Endothelial cell of umbilical vein (primary cell): ENCODE measurements at places on chromosomes 12 and 14. TPM values are rescaled to one million over a fixed set of nuclear protein-coding genes. Genes with fewer than 3 reads are reported as not detected.

GLS2 gene
- 0.33 TPM in 1 of 2 replicates, not detected in the other for total RNA-seq

PLCZ1 gene
- total RNA-seq, result not detected in 2 replicates

SPIC gene
- not detected in 2 replicates for total RNA-seq

E2F7 gene
- total RNA-seq, result 19.8 and 24.4 TPM in 2 replicates

TMEM63C gene
- not detected in 2 replicates for total RNA-seq

RD3L gene
- not detected in 2 replicates for total RNA-seq

SSTR1 gene
- 1.2 and 1.4 TPM in 2 replicates for total RNA-seq

JPH4 gene
- not detected in 2 replicates for total RNA-seq

LGR5 gene
- not detected in 2 replicates for total RNA-seq
